ENCODE measurements at places on chromosomes 5 and 9. TPM values are rescaled to one million over a fixed set of nuclear protein-coding genes. Genes with fewer than 3 reads are reported as not detected.

The VAV2 gene
- polyA plus RNA-seq: 30.8 TPM

The CDH18 gene
- 1.1 TPM for polyA plus RNA-seq

The DMXL1 gene
- 38.4 TPM for polyA plus RNA-seq

The FYB1 gene
- 3.9 TPM for polyA plus RNA-seq

- DNase-seq: no peak
Observed at GRCh38 chr9:120915854-120916470, 10.6 kb downstream of the TRAF1 start.

DNA sequence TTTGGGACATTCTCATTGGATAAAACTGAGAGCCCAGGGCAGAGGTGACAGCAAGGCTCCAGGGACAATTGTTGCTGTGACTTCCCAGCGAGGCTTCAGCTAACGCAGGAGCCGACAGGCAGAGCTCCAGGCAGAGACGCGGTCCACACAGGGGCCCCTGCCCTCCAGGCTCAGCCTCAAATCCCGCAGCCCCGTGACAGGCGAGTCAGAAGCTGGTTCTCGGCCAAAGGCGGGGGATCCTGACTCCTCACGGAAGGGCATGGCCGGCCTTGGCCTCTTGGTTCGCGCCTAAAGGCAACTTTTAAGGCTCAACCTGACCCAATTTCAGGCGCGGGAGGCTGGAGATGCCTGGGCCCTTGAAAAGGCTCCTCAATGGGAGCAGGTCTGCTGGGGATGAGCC lies 21.3 kb downstream of the SLC12A7 start:
- no peak for DNase-seq

GRCh38 chr9:124006448-124007361 lies 4.9 kb upstream of the LHX2 start:
- no peak for DNase-seq

GRCh38 chr9:11758016-11758415 lies 935.2 kb upstream of the TYRP1 start:
- no peak for DNase-seq

GRCh38 chr5:72799721-72800120 lies 16.7 kb upstream of the TNPO1 start:
- DNase-seq: no peak

- no peak for DNase-seq
Observed at GRCh38 chr5:174559141-174559540, 165.2 kb upstream of the MSX2 start.

Measured in right lung (tissue), 10 donors.